COR-L47 (cell line): ENCODE measurements at places on chromosomes 4 and X.

DNA sequence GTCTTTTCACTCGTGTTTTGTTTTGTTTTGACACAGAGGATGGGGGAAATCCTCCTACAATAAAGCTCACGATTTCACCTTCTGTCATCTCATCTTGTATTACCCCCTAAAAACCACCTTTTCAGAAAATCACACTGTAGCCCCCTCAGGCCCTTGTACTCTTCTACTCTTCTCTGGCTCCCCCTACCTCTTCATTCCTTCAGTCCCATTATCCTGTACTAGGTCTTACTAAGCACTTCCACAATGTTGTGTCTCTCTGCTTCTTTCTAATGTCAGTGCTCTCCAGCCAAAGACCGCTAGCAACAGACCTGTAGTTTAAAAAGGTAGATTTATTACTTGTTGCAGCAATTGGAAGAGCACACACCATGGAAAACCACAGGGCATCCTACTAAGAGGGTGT lies 30.0 kb upstream of the RNF128 start:
- DNase-seq: no peak

DNA sequence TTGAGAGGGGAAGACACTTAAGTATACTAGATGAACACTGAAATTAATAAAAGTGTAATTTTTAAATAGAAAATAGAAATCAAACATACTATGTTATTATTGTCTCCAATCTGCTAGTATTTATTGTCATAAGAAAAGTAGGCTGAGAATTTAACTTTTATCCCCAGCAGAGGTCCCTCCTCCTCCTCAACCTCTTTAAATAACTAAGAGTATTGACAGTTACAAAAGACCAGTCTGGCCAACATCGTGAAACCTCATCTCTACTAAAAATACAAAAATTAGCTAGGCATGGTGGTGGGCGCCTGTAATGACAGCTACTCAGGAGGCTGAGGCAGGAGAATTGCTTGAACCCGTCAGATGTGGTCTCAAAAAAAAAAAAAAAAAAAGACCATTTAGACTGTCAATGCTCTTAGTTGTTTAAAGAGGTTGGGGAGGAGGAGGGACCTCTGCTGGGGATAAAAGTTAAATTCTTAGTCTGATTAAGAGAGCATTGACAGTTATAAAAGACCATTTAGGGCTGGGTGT lies 4.2 kb downstream of the SLC30A9 start:
- no peak for DNase-seq

- DNase-seq: no peak
Observed at GRCh38 chrX:18457000-18457399, 31.6 kb downstream of the CDKL5 start.

GRCh38 chr4:151114338-151114737 lies 14.9 kb downstream of the RPS3A start:
- no peak for DNase-seq

DNA sequence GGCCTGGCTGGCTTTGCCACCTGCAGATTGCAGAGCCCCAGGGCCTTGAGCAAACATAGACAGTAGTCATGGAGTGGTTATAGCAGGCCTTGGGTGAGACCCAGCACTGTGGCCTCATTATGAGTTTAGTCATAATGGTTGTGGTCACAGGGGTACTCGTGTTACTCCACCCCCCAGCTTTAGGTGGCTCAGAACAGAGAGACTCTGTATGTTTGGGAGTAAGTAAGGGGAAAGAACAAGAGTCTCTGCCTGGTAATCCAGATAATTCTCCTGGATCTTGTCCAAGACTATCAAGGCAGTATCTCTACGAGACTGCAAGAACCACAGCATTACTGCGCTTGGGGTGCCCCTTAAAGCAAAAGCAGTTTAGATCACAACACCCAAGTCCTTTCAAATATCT lies 62.3 kb upstream of the SCRG1 start:
- DNase-seq: no peak
